ENCODE measurements at places on chromosomes 4 and X.

DNA sequence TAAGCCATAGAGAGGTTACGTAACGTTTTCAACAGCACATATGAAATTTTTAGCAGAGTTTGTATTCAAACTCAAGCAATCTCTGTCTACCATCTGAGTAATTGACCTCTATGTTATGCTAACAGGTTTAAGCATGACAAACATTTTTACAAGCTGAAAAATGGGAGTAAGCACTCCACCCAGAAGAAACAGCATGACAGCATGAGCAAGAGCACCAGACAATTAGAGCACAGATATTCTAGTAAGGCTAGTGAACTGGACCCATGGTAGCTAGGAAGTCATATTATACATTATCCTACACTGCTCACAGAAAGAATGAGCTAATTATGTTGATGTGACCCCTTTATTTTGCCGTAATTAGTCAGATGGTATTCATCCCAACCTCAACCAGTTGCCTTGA is 200.5 kb downstream of the PABPC4L start:
- DNase-seq, result no peak

DNA sequence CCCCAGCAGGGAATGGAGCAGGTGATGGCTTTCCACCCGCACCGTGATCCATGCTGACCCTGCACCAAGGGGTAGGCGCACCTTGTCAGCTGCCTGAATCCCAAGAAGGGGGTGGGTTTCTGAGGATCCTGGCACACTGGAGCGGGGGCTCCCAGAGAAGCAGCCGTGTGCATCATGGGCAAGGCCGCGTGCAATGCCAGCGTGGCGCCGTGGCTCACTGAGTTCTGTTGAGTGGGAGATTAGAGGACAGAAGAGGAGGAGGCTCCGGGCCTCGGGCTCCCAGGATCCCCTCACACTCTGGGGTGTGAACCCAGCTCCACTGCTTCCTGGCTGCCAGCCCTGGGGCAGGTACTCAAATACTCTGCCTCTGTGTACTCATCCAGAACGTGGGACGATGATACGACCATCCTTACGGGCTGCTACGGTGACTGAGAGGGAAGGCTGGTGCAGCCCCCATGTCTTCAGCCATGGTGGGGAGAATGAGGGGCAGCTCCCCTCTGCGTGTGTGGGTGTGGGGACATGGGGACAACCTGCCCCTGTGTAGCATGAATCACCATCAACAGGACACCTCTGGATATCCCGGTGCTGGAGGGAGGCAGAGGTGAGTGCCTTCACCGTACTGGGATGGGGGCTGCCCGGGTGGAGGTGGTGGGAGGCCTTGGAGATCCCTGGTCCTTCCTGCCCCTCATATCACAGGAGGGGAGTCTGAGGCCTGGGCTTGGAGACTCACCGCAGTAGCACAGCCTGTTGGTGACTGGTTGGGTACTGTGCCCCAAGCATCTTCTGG is 52.6 kb downstream of the CPZ start:
- DNase-seq, result no peak

DNA sequence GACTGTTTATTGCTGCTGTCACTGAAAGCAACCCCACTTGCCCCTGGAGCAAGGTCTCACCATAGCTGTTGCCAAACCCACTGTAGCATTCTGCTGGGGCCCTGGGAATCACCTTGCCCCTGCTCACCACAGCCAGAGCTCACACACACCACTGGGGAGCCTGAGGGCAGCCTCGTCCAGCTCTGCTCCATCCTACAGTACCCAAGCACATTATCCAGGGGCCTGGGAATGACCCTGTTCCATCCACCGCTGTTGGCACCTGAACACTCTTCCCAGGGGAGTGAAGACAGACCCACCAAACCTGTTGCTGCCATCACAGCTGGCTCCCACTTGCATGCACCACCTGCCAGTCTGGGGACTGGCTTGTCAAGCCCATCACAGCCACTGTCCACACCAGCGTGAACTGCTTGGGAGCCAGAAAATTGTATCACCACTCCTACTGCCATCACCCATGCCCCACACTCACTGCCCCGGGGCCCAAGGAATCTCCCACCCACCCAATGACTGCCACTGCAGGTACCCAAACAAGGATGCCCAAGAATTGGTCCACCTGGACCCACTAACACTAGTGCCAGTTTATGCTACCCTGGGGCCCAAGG is 811.3 kb downstream of the KLHL13 start:
- DNase-seq, result no peak

- DNase-seq, result no peak
Observed at GRCh38 chr4:5959211-5959982, 58.8 kb downstream of the C4orf50 start.

DNA sequence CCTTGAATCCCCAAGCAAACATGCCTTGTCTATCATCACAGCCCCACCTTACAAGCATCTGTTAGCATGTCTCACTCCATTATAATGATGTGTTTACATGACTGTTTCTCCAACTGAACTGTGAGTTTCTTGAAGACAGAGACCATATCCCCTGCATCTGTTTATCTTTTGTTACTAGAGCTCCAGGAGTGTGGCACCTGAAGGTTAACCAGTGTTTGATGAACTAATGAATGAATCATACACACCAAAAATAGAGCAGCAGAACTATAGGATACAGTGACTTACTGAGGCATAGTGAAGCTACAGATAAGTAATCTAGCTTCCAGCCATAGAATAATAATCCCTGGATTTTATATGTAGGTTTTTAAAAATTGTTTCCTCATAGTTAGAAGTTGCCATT is 331.0 kb downstream of the PCDH7 start:
- DNase-seq, result no peak

GRCh38 chrX:39527025-39527424 is 570.7 kb downstream of the BCOR start:
- no peak for DNase-seq

- no peak for DNase-seq
Observed at GRCh38 chr4:5026371-5026770, 7.1 kb upstream of the CYTL1 start.

- DNase-seq, result peak; percentile 89
Observed at GRCh38 chr4:54233277-54233696, 4.2 kb downstream of the PDGFRA start.

DNA sequence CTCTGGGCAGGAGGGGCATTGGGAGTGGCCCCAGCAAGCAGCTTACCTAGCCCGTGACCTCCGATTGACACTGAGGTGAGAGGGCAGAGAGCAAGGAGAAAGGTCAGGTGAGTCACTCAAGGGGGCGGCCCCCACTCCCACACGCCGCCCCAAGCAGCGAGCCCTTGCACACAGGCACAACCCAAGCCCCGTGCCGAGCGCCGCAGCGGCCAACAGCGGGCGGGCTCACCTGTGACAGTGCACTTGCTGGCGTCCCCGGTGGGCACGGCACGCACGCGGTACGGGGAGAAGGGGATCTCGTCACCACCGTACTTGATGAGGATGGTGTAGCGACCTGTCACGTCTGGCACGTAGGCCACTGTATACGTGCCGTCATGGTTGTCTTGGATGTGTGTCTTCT is 17.2 kb downstream of the FLNA start:
- no peak for DNase-seq

- no peak for DNase-seq
Observed at GRCh38 chr4:153939570-153939969, 150.7 kb upstream of the SFRP2 start.

- no peak for DNase-seq
Observed at GRCh38 chrX:36856849-36857248, 151.3 kb upstream of the FAM47C start.

- DNase-seq, result no peak
Observed at GRCh38 chrX:153592966-153593688, 5.8 kb downstream of the CCNQ start.

GRCh38 chr4:153326513-153326912 is 18.0 kb upstream of the MND1 start:
- DNase-seq, result no peak

- no peak for DNase-seq
Observed at GRCh38 chrX:136861877-136862276, 18.6 kb downstream of the RBMX start.

- peak; percentile 9 for DNase-seq
Observed at GRCh38 chr4:143025081-143025704, 159.5 kb upstream of the USP38 start.

DNA sequence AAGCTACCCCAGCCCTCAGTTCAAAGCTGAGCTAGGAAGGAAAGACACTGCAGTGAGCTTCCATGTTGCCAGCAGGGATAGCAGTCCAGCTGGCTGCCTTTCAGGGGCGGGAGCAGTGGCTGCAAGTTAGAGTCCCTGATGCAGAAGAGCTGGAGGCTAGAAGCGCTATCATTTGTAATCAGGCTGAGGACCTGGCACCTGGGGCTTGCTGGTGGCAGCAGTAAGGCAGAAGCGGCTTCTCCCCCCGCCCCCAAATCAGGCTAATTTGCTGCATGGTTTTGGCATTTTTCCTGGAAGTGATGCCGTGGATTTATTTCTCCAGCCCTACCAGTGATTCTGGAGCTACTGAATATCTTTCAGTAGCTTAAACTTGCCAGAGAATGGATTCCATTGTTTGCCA is 203.3 kb downstream of the CLCN4 start:
- DNase-seq, result no peak

DNA sequence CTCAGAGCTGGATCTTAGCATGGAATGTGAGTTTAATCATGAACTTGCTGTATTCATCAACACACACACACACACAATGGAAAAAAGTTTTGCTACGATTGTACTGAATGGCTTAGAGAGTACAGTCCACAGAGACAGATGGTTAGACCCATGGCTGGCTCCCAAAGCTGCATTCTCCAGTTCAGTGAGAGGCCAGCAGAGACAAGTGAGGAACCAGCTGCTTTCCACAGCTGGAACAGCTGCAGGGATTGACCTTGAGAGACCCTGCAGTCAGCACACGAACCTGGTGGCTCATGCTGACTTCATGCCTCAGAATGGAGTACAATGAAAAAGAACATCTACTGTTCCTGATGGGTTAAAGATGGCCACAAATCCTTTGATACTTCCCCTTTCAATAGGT is 94.5 kb downstream of the DHX15 start:
- DNase-seq, result no peak

GRCh38 chr4:159444678-159445077 is 341.8 kb downstream of the RAPGEF2 start:
- no peak for DNase-seq

GRCh38 chr4:136036744-136037143 is 1495.5 kb downstream of the PCDH18 start:
- DNase-seq, result peak; percentile 38

GRCh38 chrX:39576041-39576872 is 521.5 kb downstream of the BCOR start:
- no peak for DNase-seq

DNA sequence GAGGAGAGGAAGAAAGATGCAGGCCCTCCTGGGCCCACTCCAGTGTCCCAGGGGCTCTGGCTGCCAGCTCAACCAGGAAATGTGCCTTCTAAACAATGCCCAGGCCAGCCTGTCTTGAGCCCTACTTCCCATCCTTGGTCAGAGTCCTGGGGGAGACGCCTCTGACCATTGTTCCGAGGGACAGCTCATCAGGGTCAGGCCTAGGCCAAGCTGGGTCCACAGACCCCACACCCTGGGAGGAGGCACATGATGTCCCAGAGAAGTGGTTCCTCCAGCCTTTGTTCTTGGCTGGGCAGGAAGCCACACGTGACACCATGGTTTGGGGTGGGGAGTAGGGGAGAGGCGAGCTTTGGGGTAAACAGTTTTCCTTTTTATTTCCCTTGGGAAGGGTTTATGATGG is 102.5 kb downstream of the EFNB1 start:
- DNase-seq, result no peak

DNA sequence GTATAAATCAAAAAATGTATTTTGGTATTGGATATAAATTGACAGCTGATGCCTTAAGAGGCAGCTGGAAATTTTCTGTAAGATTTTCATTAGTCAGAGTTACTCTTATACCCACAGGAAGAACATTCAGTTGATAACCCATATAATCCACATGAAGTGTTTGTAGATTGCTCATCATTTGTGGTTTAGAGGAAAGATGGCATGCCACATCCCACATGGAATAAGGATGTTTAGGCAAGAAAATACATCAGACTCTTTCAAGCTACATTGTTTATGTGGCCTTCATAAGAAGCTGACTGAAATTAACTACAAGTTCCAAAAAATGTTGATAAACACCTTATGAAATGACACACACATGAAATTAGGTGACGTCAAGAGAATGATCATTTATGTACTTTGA is 56.6 kb downstream of the AREG start:
- no peak for DNase-seq

DNA sequence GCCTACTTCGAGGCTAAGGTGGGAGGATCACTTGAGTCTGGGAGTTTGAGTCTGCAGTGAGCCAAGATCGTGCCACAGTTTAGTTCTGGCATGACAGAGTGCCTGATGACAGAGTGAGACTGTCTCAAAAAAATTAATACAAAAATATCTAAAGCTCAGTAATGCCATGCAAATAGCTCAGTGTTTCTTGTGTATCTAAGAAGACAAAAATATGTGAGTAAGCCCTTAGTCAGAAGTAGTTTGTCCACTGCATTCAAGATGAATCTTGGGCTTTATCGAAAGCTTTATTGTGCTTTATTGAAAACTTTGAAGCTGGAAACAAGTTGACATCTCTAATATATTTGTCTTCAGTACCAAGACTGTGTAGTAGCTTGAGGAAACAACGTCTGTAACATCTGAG is 115.9 kb downstream of the GPAT3 start:
- DNase-seq, result no peak

- DNase-seq, result no peak
Observed at GRCh38 chr4:102586002-102586643, 85.0 kb downstream of the NFKB1 start.

DNA sequence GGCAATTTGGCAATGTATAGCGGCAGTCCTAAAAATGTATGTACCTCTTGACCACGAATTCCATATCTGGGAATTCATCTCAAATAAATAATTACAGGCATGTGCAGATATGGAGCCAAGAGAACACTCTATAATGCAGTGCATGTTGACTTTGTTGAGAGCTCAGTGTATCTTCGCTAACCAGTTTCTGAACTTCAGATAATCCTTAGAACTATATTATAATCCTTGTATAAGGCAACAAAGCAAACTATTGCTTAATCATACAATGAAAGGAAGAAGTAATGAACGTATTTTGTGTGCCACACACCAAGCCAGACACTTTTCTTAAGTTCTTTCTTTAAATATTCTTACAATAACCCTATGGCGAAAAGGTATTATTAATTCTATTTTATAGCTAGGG is 168.5 kb downstream of the SMIM20 start:
- DNase-seq, result no peak

DNA sequence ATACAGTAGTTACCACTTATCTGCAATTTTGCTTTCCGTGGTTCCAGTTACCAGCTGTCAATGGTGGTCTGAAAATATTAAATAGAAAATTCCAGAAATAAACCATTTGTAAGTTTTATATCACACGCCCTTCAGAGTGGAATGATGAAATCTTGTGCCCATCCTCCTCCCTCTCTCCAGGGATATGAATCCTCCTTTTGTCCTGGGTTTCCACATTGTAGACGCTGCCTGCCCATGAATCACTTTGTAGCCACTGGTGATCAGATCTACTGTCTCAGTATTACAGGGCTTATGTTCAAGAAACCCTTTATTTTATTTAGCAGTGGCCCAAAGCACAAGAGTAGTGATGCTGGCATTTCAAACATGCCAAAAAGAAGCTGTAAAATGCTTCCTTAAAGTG is 198.6 kb downstream of the KCNIP4 start:
- no peak for DNase-seq

Data from T1000 (cell line).